ENCODE measurements at places on chromosomes 5 and 9. TPM values are rescaled to one million over a fixed set of nuclear protein-coding genes. Genes with fewer than 3 reads are reported as not detected.

PCA3 gene
- total RNA-seq, result 0.33 TPM

GRCh38 chr9:80994892-80995291 is 694.5 kb downstream of the TLE1 start:
- no peak overlapping the region for H3K27ac ChIP-seq
- H3K36me3 ChIP-seq, result no peaks in the 10 kb centered on the region
- no peak for DNase-seq
- no peak overlapping the region for H3K4me3 ChIP-seq
- no peaks in the 10 kb centered on the region for H3K27me3 ChIP-seq

- no peak overlapping the region for H3K4me3 ChIP-seq
- no peaks in the 10 kb centered on the region for H3K4me1 ChIP-seq
- no peak for DNase-seq
- no peaks in the 10 kb centered on the region for H3K27me3 ChIP-seq
These were observed 36.2 kb upstream of the OTULIN start for GRCh38 chr5:14628346-14628745.

- DNase-seq, result no peak
- no peak overlapping the region for H3K27ac ChIP-seq
- H3K4me1 ChIP-seq, result peaks cover 14% of the 10 kb centered on the region
- H3K27me3 ChIP-seq, result peaks cover 9% of the 10 kb centered on the region
These were observed 2.6 kb upstream of the PBX3 start for GRCh38 chr9:125744616-125745015.

GRCh38 chr5:395921-396530 is 47.0 kb upstream of the EXOC3 start:
- H3K4me1 ChIP-seq, result peaks cover 31% of the 10 kb centered on the region
- DNase-seq, result peak; percentile 55
- H3K4me3 ChIP-seq, result no peak overlapping the region
- H3K27me3 ChIP-seq, result no peaks in the 10 kb centered on the region

- no peaks in the 10 kb centered on the region for H3K36me3 ChIP-seq
- no peak overlapping the region for H3K4me3 ChIP-seq
- no peaks in the 10 kb centered on the region for H3K27me3 ChIP-seq
- no peak overlapping the region for H3K27ac ChIP-seq
These were observed 413.6 kb downstream of the ELAVL2 start for GRCh38 chr9:23412458-23412857.
